Activated naive CD4-positive, alpha-beta T cell treated with anti-CD3 and anti-CD28 coated beads, Interleukin-2, amount 50 U/mL, for 16 hours (primary cell): ENCODE measurements at places on chromosomes 2 and 18.

DNA sequence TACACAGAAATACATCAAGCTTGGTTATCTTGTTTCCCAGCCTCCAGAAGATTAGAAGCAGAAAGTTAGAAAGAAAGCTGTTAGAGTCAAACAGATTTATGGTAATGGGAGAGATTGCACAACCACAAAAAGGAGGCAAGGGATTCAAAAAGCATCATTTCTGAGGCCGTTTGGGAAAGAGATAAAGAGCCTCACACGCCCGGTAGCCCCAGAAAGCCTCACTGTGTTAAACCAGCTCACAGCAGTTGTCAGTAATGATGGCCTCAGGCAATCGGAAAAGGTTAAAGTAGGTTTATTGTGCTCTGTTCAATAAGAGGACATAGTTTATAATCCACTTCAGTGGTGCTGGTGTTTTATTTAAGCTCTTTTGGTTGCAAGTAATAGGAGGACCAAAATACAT lies 111.3 kb downstream of the DCC start:
- no peak for DNase-seq

DNA sequence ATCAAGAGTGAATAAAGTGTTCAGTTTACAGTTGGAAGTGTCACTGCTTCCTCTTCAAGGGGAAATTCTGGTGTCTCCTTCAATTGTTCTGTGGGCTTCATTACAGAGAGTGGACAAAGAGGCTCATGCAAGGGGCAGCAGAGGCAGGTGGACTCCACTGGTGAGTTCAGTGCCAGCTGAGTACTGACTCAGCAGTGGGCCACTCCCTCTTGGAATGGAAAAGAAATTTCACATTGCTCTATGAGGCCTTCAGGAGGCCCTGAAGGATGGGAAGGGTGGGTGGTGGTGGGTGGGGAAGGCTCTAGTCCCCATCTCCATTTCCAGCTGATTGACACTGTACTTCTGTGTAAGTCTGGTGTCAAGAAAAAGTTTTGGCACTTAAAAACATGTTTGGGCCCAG lies 66.4 kb downstream of the PRELID3A start:
- no peak for DNase-seq

DNA sequence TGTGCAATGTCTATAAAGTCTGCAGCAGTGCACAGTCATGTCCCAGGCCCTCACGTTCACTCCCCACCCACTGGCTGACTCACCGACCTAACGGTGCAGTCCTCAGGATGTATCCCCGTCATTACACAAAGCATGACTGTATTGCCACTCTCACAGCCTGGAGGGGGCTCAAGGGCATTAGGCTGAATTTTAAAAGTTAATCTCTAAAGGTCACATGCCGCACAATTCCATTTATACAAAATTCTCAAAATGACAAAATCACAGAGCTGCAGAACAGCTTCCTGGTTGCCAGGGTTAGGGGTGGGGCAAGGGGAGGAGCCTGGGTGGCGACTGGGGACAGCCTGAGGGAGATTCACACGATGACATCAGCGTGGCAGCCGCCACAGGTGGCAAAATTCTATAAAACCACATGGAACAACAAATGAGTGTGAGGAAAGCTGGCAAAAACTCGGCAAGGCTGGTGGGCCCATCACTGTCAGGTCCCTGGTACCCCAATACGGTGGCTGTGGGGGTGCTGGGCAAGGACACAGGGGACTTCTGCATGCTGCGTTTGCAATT lies 97.6 kb downstream of the NDUFA10 start:
- peak; percentile 71 for DNase-seq

GRCh38 chr2:240183006-240183874 lies 42.8 kb upstream of the OTOS start:
- DNase-seq = no peak

DNA sequence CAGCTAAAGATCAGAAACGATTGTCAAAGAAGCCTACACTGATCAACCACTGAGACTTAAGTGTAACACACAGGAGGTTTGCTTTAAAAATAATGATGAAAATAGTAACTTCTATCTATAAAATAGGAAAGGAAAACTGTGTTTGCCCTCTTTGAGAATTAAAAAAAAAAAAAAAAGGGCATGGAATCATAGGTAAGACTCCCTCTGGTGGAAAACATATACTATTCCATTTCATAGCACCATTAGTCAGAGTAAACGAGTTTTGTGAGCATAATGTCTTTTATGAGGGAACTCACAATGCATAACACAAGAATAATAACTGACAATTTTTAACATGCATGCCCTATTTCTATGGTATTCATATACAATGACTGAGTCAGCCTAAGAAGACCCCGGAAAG lies 36.3 kb downstream of the SLC35F5 start:
- no peak for DNase-seq

- no peak for DNase-seq
Measured at GRCh38 chr2:54546518-54546917, 90.4 kb downstream of the SPTBN1 start.

- DNase-seq = no peak
Measured at GRCh38 chr2:198991431-198991830, 466.3 kb downstream of the SATB2 start.

GRCh38 chr2:181330286-181330685 lies 126.9 kb upstream of the ITGA4 start:
- DNase-seq = no peak

DNA sequence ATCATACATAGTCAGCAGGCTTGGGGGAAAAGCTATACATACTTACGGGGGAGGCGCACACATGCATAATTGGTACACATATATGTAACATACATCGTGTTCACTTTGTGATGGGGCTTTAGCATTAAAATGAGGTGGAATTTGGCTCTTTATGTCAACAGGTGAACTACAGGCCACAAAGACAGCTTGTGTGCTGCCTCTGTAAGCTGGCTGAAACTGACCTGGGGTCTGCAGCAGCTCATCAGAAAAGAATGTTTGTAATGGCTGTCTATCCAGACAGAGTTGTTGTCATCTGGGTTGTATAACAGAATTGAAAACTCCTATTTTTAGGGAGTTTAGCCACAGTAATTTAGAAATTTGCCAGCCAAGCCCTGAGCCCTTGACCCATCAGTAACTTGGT lies 4.7 kb upstream of the KCNG3 start:
- DNase-seq = no peak

DNA sequence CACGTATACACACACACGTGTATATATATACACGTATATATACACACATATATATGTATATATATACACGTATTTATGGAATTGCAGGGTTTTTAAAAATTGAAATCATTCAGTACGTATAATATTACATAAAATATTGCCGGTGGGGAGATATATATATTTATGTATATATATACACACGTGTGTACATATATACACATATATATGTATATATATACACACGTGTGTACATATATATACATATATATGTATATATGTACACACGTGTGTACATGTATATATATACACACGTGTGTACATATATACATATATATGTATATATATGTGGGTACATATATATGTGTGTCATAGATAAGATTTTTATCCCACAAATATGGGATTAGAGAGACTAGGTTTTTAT lies 5.4 kb downstream of the FBXO11 start:
- DNase-seq = no peak

DNA sequence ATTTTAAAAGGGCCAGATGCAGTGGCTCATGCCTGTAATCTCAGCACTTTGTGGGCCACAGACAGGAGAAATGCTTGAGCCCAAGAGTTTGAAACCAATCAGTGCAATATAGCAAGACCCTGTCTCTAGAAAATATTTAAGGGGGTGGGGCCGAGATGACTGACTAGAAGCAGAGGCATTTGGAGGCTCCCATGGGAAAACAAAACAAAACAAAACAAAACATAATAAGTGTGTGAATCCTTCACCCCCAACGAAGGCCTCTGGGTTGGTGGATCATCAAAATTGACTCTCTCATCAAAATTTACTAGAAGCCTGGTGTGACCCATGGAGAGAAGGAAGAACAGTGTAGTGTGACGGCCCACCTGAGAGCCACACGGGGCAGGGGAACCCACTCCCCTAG lies 560.9 kb downstream of the LRP1B start:
- DNase-seq = no peak

DNA sequence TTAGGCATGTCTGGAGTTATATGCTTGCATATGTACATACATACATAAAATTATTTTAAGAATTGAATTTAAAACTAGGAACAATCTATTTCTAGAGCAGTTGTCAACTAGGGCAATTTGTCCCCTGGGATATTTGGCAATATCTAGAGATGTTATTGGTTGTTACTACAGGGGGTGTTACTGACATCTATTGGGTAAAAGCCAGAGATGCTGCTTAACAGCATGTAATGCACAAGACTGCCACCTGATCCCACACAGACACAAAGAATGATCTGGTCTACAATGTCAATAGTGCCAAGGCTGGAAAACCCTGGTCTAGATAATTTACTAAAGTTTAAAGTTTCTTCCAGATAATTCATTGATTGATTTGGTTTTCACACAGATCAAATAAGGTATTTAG lies 185.3 kb downstream of the NYAP2 start:
- no peak for DNase-seq

- no peak for DNase-seq
Measured at GRCh38 chr2:189658306-189659212, 2.7 kb upstream of the ASNSD1 start.
